Caco-2 (cell line): ENCODE measurements at places on chromosomes 2 and 18. TPM values are rescaled to one million over a fixed set of nuclear protein-coding genes. Genes with fewer than 3 reads are reported as not detected.
A peak's percentile ranks its signal among the peaks of the same experiment; 100 is the strongest.

GRCh38 chr2:105786231-105787230, 41.8 kb downstream of the NCK2 start:
- H3K36me3 ChIP-seq: peaks cover 4% of the 10 kb centered on the region
- H3K4me1 ChIP-seq: no peaks in the 10 kb centered on the region

GRCh38 chr2:88656690-88657089, 29.4 kb upstream of the EIF2AK3 start:
- no peaks in the 10 kb centered on the region for H3K27me3 ChIP-seq
- H3K4me1 ChIP-seq: peaks cover 37% of the 10 kb centered on the region
- H3K27ac ChIP-seq: peak overlapping the region; percentile 84

The ABCB11 gene
- not detected in 2 replicates for total RNA-seq

The RAX gene
- not detected in 2 replicates for total RNA-seq

The TUBA3E gene
- total RNA-seq: 0.57 TPM in 1 of 2 replicates, not detected in the other

GRCh38 chr18:65288908-65289307, 461.9 kb upstream of the CDH7 start:
- no peaks in the 10 kb centered on the region for H3K4me1 ChIP-seq
- H3K27me3 ChIP-seq: no peaks in the 10 kb centered on the region
- no peak overlapping the region for H3K4me3 ChIP-seq
- no peak for DNase-seq
- no peak overlapping the region for H3K27ac ChIP-seq

DNA sequence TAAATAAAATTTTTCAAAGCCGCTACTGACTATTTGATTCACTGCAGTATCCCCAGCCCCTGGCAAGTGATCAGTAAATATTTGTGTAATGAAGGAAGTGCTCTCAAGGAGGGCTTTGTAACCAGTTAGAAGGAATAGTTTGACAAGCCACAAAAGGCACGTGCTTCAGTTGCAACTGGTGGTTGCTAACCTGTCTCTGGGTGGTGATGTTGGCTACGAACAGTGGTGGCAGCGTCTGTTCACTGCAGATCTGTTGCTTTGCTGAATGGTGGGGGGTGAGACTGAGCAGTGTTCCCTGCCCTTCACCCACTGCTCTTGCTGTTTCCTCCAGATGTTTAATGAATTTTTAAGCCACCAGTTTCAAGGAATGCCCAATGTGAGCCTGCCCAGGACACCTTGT, 73.9 kb upstream of the SIX2 start:
- no peak overlapping the region for H3K4me3 ChIP-seq
- no peak overlapping the region for H3K27ac ChIP-seq
- no peak for DNase-seq

The CD8B2 gene
- 0.09 and 0.14 TPM in 2 replicates for total RNA-seq

The HEATR5B gene
- total RNA-seq: 15.3 and 16.1 TPM in 2 replicates

GRCh38 chr2:127661949-127662510, 13.3 kb downstream of the LIMS2 start:
- H3K27ac ChIP-seq: no peak overlapping the region
- no peak overlapping the region for H3K4me3 ChIP-seq
- no peaks in the 10 kb centered on the region for H3K36me3 ChIP-seq
- H3K4me1 ChIP-seq: peaks cover 10% of the 10 kb centered on the region
- no peak for DNase-seq
- no peaks in the 10 kb centered on the region for H3K27me3 ChIP-seq

GRCh38 chr18:41134426-41134825, 820.6 kb upstream of the PIK3C3 start:
- no peak overlapping the region for H3K4me3 ChIP-seq
- H3K4me1 ChIP-seq: no peaks in the 10 kb centered on the region
- no peaks in the 10 kb centered on the region for H3K36me3 ChIP-seq

- no peaks in the 10 kb centered on the region for H3K27me3 ChIP-seq
- H3K27ac ChIP-seq: no peak overlapping the region
- no peaks in the 10 kb centered on the region for H3K4me1 ChIP-seq
- H3K36me3 ChIP-seq: no peaks in the 10 kb centered on the region
- DNase-seq: no peak
- H3K4me3 ChIP-seq: no peak overlapping the region
Measured at GRCh38 chr2:203937788-203938187, 1.2 kb downstream of the ICOS start.

The PPP4R1 gene
- total RNA-seq: 91.4 and 96.6 TPM in 2 replicates

- no peaks in the 10 kb centered on the region for H3K36me3 ChIP-seq
- no peak for DNase-seq
- no peaks in the 10 kb centered on the region for H3K27me3 ChIP-seq
- peaks cover 15% of the 10 kb centered on the region for H3K4me1 ChIP-seq
- H3K27ac ChIP-seq: no peak overlapping the region
Measured at GRCh38 chr2:204468746-204469429, 76.4 kb upstream of the PARD3B start.
